Stimulated activated CD4-positive, alpha-beta T cell treated with anti-CD3 and anti-CD28 coated beads, TNF-alpha, amount 100 ng/mL, for 48 hours (primary cell): ENCODE measurements at places on chromosomes 4 and X.

- DNase-seq: no peak
These were observed 572.7 kb downstream of the KLHL13 start for GRCh38 chrX:117543885-117544284.

DNA sequence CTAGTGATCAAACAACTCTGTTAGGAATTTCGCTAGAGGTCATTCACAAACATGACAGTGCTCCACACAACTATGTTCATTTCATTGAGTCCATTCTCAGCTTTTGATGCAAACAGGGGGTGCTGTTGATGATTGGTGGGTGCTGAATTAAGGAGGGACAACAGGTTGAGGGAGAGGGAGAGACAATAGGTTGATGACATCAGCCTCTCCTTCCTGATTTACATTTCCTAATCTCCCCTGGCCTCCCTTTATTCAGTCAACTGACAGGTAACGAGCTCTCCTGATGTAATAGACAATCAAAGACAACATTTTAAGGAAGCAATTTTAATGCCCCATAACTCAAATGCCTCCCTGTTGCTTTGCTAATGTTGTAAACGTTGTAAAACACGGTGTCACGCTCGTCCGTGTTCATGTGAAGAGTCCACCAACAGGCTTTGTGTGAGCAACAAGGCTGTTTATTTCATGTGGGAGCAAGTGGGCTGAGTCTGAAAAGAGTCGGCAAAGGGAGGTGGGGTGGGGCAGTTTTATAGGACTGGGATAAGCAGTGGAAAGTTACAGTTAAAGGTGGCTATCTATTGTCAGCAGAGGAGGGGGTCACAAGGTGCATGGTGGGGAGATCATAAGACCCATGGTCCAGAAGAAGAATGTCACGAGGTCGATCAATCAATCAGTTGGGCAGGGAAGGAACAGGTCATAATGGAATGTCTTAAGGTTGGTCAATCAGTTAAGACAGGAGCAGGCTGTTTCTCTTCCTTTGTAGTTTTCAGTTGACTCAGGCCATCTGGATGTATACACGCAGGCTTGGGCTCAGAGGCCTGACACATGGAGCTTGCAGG lies 4.8 kb upstream of the GAR1 start:
- DNase-seq: no peak

GRCh38 chrX:125378770-125379169 lies 59.1 kb downstream of the TEX13C start:
- DNase-seq: no peak

- no peak for DNase-seq
These were observed at the start of gene PROM1 for GRCh38 chr4:16083241-16084191. PROM1 (minus strand) TSS chr4:16084023; CDS start chr4:16075906, 8,117 bp downstream.

DNA sequence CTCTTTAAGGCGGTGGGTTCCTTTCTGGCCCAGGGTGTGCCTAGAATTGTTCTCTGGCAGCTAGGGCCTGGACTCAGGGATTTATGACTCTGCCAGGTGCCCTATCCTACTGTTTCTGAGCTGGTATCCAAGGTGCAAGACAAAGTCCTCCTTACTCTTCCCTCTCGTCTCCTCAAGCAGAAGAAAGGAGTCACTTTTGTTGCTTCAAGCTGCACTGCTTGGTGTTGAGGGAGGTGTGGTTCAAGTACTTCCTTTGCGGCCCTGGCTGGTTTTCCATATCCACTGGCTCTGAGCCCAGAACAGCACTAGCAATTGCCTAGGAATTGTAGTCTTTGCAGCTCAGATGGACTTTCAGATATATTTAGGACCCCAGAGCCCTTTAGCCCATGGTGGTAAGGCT lies 39.3 kb downstream of the RTL3 start:
- no peak for DNase-seq

DNA sequence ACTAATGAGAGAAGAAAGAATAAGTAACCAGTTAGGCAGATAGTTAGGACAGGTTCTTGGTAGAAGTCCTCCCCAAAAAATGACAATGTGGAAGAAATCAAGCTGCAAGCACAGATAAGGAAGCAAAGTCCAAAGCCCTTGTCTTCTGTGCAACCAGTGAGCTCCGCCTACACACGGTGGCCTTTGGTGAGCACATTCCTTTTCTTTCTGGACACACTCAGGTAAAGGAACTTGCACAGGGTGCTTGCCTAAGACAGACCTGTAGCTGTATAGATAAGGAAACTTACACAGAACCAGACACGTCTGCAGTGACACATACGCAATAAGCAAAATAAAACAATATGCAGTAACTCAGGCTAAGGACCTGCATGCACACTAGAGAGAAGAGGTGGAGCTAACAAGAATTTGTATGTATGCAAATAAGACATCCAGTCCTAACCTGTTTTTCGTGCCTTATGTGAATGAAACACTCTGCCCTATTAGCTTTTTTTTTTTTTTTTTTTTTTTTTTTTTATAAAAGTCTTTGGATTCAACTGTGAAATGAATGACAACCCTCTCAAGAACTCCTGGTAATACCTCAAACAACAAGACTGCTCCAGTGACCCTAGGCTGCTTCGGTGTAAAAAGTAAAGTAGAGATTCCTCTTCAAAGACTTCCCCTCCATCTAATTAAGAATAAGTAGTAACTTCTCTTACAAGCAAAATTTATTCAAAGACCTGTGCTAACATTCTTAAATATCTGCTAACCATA lies 48.8 kb downstream of the UGT2B10 start:
- DNase-seq: no peak

- no peak for DNase-seq
These were observed 262.7 kb downstream of the RCHY1 start for GRCh38 chr4:75251547-75251946.

GRCh38 chr4:28233724-28234123 lies 1373.1 kb downstream of the STIM2 start:
- DNase-seq: no peak

DNA sequence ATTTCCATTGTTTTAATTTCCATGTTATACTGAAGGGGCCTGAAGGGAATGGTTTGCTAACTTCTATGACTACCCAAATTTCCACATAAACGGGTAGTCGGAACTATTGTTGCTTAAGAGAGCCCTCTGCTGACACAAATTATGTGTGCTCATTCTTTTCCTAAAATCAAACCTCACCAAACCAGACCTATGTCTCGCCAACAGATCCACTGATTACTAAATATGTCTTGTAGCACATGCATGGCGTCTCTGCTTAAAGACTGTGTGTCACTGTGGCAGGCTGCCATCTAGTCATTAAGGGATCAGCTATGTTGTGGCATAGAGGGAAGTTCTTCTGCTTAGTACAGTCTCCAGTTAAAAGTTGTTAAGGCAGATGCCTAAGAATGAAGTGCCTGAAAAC lies 25.1 kb downstream of the PIR start:
- DNase-seq: no peak

DNA sequence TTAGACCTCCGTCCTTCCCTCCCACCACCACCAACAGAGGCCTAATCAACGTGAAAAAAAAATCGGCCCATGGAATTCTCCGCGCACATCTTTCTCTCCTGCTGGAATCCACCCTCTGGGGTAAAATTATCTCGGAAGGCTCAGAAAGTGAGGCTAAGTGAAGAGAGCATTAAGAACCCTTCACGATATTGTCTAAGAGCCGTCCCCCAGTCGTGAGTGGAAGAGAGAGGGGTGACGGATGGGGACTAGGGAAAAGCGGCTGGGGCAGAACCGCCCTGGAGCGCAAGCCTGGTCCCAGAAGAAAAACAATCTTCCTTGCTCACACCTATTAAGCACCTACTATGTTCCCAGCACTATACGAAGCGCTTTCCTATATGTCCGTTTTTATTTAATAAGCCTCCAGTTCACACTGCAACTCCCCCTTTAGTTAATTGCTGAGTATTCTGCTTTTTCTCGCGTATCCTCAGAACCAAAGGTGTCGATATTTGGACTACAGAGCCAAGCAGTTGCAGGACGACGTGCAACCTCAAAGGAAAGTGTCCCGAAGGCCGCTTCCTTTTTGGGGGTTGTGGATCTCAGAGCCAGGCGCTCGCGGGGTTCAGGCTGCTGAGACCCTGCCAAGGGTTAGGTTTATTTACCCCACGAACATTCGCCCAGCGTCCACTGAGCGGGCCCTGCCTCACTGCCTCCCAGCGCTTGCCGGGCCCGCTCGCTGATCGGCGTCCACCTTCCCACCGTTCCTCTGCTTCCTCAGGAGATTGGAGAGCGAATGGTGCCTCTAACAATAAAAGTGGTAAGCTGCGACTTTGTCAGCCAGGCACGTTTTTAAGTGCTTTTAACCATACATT lies 889 bp downstream of the MGARP start:
- DNase-seq: no peak

DNA sequence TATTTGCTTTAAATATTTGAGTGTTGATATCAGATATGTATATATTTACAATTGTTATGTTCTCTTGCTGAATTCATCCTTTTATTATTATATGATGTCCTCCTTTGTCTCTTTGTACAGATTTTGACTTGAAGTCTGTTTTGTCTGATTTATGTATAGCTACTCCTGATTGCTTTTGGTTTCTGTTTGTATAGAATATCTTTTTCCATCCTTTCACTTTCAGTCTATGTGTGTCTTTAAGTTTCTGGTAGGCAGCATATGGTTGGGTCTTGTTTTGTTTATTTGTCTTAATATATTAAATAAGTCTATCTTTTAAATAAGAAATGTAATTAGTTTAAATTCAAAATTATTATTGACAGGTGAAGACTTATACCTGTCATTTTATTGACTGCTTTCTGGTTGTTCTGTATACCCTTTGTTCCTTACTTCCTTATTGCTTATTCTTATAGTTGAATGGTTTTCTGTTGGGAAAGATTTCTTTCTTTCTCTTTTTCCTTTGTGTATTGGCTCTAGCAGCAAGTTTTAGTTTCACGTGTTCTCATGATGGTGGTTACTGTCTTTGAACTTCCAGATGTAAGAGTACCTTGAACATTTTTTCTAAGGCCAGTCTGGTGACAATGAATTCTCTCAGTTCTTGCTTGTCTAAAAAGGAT lies 31.1 kb downstream of the RAB28 start:
- no peak for DNase-seq

DNA sequence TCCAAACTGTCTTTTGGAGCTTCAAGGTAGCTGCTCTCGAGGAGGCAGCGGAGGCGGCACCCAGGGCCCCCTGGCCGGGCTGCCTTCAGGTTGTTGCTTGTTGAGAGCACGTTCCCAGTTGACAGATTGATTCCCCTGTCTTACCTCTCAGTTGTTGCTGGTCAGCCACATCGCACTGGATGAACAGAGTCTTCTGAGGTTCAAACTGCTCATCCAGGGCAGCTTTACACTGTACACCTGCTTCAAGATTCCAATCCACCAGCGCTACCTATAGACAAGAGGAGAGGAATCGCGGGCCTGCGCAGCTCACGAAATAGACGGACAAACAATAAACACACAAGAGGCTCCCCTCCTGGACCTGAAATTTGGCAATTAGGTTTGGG lies 497 bp downstream of the HPGD start:
- DNase-seq: no peak

- DNase-seq: no peak
These were observed 5.2 kb upstream of the TLR6 start for GRCh38 chr4:38861791-38862190.
